ENCODE measurements at places on chromosomes 12 and 14.
A peak's percentile ranks its signal among the peaks of the same experiment; 100 is the strongest.

- no peaks in the 10 kb centered on the region for H3K36me3 ChIP-seq
- no peak for DNase-seq
- no peaks in the 10 kb centered on the region for H3K27me3 ChIP-seq
- no peaks in the 10 kb centered on the region for H3K4me1 ChIP-seq
- no peak overlapping the region for H3K4me3 ChIP-seq
Observed at GRCh38 chr14:34911209-34912150, 36.3 kb upstream of the BAZ1A start.

DNA sequence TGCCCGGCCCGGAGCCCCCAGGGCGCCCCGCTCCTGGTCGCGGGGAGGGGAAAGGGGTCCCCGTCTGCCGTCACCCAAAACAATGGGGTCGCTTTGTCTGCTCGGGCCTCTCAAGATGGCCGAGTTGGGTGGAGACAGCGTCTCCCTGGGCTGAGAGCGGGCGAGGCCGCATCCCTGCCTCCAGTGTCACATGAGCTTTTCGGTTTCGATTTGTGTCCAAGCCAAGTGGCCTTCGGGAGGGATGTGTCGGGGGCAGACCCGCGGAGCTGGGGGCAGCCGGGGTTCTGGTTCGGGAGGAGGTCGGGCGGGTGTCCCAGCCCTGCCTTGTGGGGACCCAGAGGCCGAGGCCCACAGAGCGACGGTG lies 790 bp downstream of the DYNC1H1 start:
- DNase-seq, result peak; percentile 71
- H3K27me3 ChIP-seq, result no peaks in the 10 kb centered on the region

DNA sequence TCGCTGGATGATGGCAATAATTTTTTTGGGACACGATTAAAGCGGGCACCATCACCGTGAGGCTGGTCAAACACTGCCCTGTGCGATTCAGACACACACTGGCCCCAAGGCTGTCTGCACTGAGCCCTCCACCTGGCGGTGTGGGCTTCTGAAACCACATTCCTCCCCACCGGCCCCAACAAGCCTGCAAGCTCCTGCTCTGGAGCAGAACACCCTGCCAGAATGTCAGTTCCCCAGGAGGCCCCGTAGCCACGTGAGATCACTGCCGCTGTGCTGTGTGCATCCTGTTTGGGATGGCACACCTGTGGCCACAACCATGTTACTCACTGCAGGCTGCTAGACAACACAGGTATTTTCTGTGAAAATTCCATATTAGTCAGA lies 7.9 kb downstream of the GSC start:
- peaks cover 44% of the 10 kb centered on the region for H3K27me3 ChIP-seq
- no peak overlapping the region for H3K4me3 ChIP-seq
- no peak overlapping the region for H3K27ac ChIP-seq
- DNase-seq, result no peak

- H3K27ac ChIP-seq, result no peak overlapping the region
- H3K4me3 ChIP-seq, result no peak overlapping the region
- H3K36me3 ChIP-seq, result no peaks in the 10 kb centered on the region
- H3K4me1 ChIP-seq, result peaks cover 19% of the 10 kb centered on the region
- peak; percentile 64 for DNase-seq
Observed at GRCh38 chr14:71206766-71207371, 299.6 kb downstream of the PCNX1 start.

- H3K27me3 ChIP-seq, result no peaks in the 10 kb centered on the region
- DNase-seq, result no peak
- peaks cover 11% of the 10 kb centered on the region for H3K4me1 ChIP-seq
- no peaks in the 10 kb centered on the region for H3K36me3 ChIP-seq
Observed at GRCh38 chr14:64689289-64689688, 14.9 kb upstream of the PLEKHG3 start.

DNA sequence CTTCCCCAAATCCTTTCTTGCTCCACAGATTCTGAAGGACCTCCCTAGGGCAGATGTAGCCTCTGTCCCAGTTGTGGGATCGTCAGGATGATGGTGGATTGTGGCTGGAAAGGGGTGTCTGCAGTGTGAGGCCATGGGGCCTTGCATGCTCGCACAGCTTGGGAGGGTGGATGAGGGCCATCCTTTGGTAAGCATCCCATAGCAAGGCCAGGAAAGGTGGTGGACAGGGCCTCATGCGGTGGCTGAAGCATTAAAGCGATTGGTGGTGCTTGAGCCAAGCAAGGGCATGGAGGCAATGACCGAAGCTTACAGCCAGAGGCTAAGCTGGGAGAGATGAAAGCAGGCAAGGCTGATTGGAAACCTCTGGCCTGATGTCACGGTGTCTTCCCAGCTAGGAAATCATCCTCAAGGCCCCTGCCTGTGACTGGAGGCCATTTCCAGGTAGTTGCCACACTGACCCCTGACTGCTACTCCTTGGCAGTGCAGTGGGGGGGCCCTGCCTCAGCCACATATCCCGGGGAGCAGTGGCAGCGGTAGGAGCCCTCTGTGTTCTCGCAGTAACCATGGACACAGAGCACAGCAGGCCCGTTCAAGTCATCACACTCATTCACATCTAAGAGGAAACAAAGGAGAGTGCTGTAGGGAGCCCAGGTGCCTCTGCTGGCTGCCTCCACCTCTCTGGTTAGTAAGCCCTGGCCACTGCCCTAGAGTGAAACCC lies 7.0 kb downstream of the ISCA2 start:
- H3K4me1 ChIP-seq, result peaks cover 12% of the 10 kb centered on the region
- no peaks in the 10 kb centered on the region for H3K27me3 ChIP-seq
- DNase-seq, result no peak
- H3K4me3 ChIP-seq, result no peak overlapping the region
- peaks cover 18% of the 10 kb centered on the region for H3K36me3 ChIP-seq
- H3K27ac ChIP-seq, result no peak overlapping the region

- H3K27me3 ChIP-seq, result no peaks in the 10 kb centered on the region
- H3K27ac ChIP-seq, result no peak overlapping the region
- H3K4me3 ChIP-seq, result no peak overlapping the region
- DNase-seq, result no peak
Observed at GRCh38 chr14:50794068-50794645, 36.8 kb downstream of the NIN start.

DNA sequence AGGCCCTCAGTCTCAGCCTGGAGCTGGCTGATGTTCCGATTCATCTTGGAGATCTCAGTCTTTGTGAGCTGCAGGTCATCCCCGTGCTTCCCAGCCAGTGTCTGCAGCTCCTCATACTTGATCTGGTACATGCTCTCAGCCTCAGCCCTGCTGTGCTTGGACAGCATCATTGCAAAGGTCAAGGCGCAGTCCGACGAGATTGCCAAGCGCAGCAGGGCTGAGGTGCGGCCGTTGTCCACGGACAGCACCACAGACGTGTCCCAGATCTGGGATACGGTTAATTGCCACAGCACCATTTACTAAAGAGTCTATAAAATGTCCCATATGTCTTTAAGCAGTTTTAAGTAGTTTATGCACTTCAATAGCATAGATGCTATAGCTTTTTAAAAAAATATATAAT lies 965.7 kb downstream of the FSCB start:
- no peaks in the 10 kb centered on the region for H3K27me3 ChIP-seq
- no peak for DNase-seq
- no peaks in the 10 kb centered on the region for H3K4me1 ChIP-seq
- H3K27ac ChIP-seq, result no peak overlapping the region

DNA sequence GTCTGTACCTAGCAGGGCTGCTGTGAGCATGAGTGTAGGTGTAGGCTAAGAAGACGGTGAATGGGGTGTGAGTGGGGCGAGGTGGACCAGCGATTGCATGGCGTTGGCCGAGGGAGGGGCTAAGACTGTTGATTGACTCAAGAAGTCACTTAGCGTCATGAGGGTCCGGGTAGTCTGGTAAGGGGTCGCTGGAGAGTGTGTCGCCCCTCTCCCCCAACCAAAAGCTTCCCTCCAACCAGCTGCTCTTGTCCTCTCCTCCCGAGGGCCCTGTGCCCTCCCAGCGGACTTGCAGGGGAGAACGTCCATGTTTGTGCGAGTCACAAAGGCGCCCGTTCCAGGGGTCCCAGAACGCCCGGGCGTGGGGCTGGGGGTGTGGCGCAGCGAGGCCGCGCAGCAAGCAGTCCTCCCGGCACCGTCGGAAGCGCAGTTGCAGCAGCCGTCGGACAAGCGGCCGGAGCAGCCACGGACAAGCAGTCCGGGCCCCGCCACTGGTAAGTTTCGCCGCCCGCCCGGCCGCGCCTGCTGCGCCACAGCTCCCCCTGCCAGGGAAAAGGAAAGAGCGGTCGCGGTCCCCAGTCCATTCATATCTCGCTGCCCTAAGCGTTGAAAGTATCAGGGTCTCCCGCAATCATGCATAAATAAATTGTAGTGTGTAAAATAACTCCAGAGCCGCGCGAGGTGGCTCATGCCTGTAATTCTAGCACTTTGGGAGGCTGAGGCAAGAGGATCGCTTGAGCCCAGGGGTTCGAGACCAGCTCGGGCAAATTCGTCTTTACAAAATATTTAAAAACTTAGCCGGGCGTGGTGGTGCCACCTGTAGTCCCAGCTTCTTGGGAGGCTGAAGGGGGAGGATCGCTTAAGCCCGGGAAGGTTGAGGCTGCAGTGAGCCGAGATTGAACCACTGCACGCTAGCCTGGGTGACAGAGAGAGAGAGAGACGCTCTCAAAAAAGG lies at the start of gene CCDC63:
TSS of gene CCDC63 (plus strand) at position 373 of the 952 bp plus-strand sequence. CDS start 5,968 bp downstream, outside the sequence.
- no peaks in the 10 kb centered on the region for H3K36me3 ChIP-seq
- no peaks in the 10 kb centered on the region for H3K4me1 ChIP-seq
- H3K27me3 ChIP-seq, result peaks cover 49% of the 10 kb centered on the region
- H3K4me3 ChIP-seq, result no peak within 1 kb of the TSS
- no peak for DNase-seq

All from PC-9 (cell line).